Nasal cavity respiratory epithelium epithelial cell of viscerocranial mucosa (primary cell): ENCODE measurements at places on chromosomes 3 and 15. TPM values are rescaled to one million over a fixed set of nuclear protein-coding genes. Genes with fewer than 3 reads are reported as not detected.

The SAXO2 gene
- 0.68 and 3.1 TPM in 2 replicates for total RNA-seq

The GOLGA6B gene
- not detected in 2 replicates for total RNA-seq

The RBPMS2 gene
- total RNA-seq: not detected in 2 replicates

The POPDC2 gene
- total RNA-seq: 0.28 and 0.34 TPM in 2 replicates

The ROBO2 gene
- 0.34 and 4.0 TPM in 2 replicates for total RNA-seq

The MESP2 gene
- 0.21 and 0.34 TPM in 2 replicates for total RNA-seq

The CILP gene
- under 0.01 and 0.07 TPM in 2 replicates for total RNA-seq

The SCN11A gene
- total RNA-seq: under 0.01 TPM in 2 replicates
